ENCODE measurements at places on chromosomes 1 and 21.
A peak's percentile ranks its signal among the peaks of the same experiment; 100 is the strongest.

- DNase-seq = peak; percentile 60
Observed at GRCh38 chr1:207017615-207018559, 14.7 kb downstream of the C1orf116 start.

- no peak for DNase-seq
Observed at GRCh38 chr1:111649227-111649626, 29.6 kb downstream of the RAP1A start.

GRCh38 chr1:1616045-1616790 lies 918 bp downstream of the MIB2 start:
- DNase-seq = peak; percentile 56

- DNase-seq = no peak
Observed at GRCh38 chr1:65894738-65895605, 102.3 kb downstream of the PDE4B start.

GRCh38 chr1:151843398-151843797 lies 3.8 kb upstream of the C2CD4D start:
- DNase-seq = no peak

DNA sequence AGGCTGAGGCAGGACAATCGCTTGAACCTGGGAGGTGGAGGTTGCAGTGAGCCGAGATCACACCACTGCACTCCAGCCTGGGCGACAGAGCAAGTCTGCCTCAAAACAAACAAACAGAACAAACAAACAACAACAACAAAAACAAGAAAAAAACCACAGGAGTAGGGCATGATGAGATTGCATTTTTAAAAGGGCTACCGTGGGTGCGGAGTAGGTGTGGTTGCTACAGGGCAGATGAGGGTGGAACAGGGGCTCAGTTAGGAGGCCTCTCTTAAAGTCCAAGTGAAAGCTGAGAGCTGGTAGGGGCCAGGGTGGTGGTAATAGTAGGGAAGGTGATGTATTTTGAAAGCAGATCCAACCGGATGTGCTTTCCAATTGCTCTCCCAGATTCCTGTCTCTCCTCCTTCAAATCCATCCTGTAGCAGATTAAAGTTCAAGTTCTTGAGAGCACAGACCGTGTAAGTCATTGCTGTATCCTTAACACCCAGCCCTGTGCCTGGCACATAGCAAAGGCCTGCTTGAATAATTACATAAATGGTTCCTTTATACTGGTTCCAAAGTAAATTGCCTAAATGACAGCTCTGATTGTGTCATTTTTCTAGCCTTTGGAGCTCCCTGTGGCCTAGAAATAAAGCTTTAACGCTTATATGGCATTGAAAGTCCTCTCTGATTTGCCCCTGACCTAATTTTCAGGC lies 4.2 kb upstream of the LINGO4 start:
- no peak for DNase-seq

- DNase-seq = no peak
Observed at GRCh38 chr1:236472850-236473788, 50.7 kb upstream of the LGALS8 start.

DNA sequence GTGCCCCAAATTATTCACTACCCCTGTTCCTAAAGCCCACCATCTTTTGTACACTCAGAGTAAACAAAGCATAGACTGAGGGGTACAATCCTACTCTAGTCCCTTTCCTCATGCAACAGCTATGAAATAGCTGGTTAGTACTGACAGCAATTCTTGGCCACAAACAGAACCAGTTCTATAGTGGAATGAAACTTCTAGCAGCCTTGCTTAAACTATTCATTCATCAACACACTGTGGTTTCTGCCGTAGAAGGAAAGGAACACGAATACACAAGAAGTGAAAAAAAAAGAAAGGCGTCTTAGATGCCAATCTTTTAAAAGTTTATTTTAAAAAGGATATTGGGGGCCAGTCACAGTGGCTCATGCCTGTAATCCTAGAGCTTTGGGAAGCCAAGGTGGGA lies 9.9 kb downstream of the PSMB2 start:
- DNase-seq = no peak

GRCh38 chr1:4755301-4755845 lies 101.0 kb downstream of the AJAP1 start:
- DNase-seq = no peak

DNA sequence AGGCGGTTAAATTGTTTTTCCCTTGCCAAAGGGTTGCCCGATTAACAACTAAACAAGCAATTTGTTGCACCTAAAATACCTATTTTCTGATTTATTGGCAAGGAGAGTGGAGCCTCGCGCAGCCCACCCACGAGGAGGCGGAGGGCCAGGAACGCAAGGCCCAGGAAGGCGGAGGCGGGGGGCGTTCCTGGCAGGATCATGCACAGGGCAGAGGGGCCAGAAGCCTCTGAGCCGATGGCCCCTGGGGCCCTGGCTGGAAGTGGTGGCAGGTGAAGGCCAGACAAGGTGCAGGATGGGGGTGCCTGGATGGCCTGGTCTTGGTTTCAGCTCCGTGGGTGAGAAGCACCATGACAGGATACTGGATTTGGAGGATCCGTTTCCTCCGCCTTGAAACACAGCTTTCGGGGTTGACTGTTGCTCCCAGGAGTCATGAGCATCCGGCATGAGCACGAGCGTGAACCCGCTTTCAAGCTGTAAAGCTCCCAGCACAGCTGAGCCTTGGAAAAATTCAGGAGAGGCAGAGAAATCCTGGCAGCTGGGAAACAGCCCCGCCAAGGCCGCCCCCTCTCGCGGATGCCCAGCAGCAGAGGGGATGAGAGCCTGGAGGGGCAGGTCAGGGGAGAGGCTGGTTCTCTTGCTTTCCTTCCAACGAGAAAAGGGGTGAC lies 35.0 kb downstream of the AJAP1 start:
- no peak for DNase-seq

Measured in colonic mucosa (tissue), 4 donors.